DMS79 treated with DMSO at 0.1 percent for 48 hours (cell line): ENCODE measurements at places on chromosomes 7 and 10.

- DNase-seq: no peak
These were observed 75.6 kb downstream of the SLC37A3 start for GRCh38 chr7:140322759-140323158.

GRCh38 chr7:155510975-155511701 is 35.2 kb downstream of the CNPY1 start:
- no peak for DNase-seq

- no peak for DNase-seq
These were observed 3.8 kb upstream of the ANTXRL start for GRCh38 chr10:46282842-46283574.

GRCh38 chr10:43867113-43867512 is 218.4 kb upstream of the ZNF32 start:
- DNase-seq: no peak

DNA sequence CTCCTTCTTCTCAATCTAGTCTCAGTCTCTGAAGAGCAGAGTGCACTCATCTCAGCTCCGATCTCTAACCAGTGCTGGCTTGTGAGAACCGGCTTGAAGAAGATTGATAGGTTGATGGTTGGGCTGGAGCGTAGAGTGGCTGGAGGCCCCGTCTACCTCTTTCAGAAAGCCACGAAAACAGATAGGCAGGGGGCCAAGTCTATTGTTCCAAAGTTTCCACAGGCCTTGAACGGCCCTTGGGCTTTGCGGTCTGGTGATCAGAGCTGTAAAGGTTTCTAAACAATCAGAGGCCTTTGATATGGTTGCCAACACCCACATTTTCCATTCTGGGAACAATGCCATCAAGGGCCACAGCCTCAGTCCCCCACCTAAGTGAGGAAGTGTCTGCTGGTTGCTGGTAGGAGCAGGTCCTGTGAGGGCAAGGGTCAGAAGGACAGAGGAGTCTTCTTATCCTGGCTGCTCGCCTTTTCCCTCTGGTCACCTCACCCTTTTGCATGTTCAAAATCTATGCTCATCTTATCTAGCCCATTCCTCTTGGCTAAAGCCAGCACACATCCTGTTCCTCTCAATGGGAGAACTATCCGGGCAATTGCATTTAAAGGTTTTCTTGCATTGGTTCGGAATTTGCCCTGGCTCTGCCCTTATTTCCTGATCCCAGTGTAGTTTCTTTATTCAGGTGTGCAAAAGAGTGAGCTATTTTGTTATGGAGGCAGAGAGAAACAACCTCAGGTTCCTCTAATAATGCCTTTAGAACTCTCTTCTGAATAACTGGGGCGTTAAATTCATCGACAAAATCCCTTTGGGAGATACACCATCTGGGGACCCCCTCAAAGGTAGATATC is 70.3 kb upstream of the KMT2E start:
- DNase-seq: peak; percentile 99

GRCh38 chr7:143499743-143500348 is 22.2 kb downstream of the TAS2R41 start:
- no peak for DNase-seq

- DNase-seq: no peak
These were observed 35.9 kb downstream of the CCDC3 start for GRCh38 chr10:12965571-12965970.

DNA sequence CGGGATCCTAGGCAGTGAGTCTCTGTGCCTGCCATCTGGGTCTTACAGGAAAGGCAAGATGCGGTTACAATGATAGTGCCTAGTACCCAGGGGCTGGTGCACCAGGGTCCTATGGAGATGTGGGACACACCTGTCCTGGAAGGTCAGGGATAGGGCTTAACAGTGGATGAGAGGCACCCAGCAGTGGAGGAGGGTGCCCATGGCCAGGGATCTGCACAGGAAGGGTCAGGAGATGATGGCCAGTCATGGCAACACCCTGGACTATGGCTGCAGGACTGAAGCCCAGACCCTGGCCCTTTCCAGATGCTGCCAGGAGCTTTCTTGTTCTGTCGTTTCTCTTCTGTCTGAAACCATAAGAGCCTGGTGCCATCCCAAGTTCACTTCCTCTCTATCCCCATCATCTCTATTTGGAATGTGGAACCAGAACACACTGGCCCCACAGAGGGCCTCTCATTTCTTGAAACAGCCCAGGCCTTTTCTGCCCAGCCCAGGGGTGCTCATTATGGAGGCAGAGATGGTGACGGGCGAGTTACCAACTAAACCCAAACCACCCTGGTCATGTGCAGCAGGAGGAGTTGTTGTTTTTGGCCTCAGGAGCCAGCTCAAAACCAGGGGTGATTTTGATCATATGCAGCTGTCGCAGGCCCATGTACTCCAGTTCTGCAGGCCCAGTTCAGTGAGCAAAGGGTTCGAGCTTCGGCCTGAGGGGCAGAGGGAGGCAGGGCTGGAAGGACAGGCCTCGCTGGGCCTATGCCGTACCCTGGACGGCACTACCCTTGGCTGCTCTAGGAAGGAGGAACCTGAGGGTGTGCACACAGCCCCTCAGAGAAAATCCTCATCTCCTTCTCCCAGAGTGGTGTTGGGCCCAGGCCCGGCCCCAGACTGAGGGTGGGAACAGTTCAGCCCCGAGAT is 52.6 kb upstream of the GDF10 start:
- DNase-seq: no peak

DNA sequence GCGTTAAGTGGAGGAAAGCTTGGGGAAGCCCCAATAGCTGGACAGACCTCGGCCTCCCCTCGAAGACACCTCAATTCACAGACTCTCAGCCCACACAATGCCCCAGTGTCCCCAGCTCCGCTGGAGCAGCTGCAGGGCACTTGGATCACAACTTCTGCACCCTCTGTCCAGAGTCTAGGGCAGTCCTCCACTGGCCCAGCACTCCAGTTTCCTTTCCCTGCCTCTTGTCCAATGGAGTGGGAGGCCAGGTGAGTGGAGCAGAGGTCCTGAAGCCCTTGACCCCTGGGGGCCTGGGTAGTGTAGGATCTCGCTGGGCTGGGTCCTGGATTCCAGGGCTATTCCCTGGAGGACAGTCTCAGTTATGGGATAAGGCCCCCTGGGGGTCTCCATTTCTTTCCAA is 11.9 kb downstream of the SFRP5 start:
- DNase-seq: no peak

DNA sequence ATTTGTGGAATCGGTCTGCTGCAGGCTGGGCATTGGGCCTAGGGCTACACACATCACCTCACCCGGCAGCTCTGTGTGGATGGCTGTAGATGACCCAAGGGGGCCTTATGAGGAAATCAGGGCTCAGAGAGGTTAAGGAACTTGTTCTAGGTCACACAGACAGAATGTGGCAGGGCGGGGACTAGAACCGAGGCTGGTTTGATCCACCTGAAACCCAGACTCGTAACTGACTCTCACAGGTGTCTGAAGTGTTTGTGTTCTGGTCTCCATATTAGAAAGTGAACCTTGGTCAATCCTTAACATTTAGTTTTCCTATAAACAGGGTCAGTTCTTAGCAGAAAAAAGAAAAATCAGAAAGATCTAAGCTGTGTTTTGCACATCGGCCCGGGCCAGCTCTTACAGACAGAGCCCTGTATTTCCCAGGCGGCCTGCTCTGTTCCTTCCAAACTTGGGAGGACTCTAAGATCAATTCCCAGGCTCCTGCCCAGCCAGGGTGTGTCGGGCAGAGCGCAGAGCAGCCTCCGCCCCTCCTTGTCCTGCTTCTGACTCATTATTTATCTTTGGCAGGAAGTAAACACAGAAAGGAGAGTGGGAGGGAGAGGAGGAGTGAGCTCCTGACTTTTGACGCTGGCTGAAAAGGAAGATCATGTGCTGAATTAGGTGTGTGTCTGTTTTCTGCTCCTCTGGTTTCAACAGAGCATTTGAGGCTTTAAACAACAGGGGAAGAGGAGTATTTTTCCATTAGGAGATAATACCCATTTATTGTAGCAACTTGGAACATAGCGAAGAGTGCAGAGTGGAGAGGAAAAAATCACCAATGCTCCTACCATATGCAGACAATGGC is 74.1 kb downstream of the TACC2 start:
- peak; percentile 30 for DNase-seq

DNA sequence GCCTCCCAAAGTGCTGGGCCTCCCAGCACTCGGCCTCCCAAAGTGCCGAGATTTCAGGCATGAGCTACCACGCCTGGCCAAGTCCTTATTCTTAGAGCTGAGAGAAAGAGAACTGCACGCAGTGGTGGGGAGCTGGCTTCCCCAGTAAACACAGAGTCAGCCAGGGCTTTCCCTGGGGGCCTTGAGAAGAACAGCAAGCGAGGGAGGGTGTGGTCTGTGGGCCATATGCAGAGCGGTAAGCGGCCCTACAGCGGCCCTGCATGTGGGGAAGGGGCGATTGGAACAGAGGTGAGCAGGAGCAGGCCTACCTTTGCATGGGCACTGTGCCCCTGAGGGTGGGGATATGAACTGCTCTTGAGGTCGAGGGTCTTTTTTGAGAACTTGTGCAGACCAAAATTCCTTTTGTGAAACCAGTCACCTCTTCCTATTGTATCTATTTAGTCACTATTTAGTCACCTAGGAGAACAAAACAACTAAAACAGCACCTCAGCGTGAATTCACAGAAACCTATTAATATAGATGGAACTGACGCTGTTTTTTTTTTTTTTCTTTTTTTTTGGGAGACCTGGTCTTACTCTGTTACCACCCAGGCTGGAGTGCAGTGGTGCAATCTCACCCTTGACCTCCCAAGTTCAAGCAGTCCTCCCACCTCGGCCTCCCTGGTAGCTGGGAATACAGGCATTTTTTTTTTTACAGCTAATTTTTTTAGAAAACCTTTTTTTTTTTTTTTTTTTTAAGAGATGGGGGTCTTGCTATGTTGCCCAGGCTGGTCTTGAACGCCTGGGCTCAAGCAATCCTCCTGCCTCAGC is 36.9 kb upstream of the SH2D4B start:
- no peak for DNase-seq

GRCh38 chr7:12839508-12840153 is 152.2 kb downstream of the ARL4A start:
- DNase-seq: no peak

DNA sequence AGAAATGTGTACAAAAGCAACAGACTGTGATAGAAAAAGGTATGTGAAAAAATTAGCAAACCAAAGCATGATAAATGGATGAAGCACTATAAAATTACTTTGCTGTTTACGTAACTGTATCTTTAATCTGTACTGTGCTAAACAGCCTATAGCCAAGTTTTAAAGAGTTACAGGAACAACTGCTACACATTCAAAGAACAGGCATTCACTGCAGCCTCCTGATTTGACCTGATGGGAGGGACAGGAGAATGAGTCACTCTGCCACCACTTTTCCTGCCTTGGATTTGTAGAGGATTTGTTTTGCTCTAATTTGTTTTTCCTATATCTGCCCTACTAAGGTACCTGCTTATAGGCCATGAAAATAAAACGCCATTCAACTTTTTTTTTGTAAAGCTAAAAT is 116.1 kb downstream of the FANK1 start:
- DNase-seq: no peak

- DNase-seq: no peak
These were observed 49.3 kb upstream of the CYP2C9 start for GRCh38 chr10:94889123-94889522.

GRCh38 chr10:29482591-29483431 is 152.0 kb downstream of the SVIL start:
- no peak for DNase-seq

- no peak for DNase-seq
These were observed 213.4 kb upstream of the CDC14C start for GRCh38 chr7:48710995-48711394.

DNA sequence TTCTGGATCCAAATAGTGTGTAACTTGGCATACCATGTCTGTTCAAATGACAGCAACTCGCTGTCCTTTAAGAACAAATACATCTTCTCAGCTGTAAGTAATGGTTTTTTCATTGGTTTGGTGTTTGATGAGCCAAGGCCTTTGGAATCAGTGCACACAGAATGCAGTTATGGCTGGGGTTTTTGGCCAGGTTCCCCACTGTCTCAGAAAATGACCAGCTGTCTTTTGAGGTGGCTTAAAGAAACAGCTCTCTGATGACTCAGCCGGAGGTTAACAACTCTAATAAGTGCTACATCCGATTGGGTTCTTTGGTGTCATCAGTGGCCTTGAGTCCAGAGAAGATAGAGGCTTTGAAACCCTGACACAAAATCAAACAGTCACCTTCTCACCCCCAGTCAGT is 688.4 kb downstream of the REEP3 start:
- no peak for DNase-seq

DNA sequence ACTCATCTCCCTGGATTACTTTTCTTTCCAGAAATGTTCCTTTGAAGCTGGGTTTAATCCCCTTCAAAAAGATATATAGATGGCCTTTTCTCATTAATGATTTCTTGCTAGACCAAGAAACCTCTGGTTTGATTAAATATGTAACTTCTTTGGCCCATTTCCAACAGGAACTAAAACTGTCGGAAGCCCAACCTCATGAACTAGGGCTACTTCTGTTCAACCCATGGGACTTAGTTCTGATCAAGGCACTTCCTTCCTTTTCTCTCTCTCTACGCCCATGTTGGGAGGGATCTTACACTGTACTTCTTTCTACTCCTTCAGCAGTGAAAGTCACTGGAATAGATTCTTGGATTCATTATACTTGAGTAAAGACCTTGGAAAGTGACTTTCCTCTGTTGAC is 83.6 kb downstream of the TMEM106B start:
- DNase-seq: no peak

DNA sequence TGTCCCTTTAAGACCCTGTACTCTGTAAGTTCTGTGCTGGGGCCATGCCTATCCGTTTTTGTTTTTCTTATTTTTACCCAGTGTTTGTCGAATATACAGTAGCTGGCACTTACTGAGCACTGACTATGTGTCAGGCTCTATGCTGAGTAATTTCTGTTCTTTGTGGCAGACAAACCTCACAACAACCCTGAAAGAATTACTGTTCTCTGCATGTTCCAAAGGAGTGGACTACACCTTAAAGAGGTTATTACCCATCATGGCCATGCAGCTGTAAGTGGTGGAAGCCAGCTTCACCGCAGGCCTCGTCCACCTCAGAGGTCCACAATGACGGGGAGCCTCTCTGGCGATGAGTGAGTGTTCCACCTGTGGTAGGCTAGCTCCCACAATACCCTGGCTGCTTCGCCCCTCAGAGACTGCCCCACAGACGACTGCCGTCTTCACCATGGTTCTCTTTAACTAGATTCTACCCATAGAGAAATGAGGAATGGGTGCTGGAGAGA is 30.1 kb upstream of the RBM20 start:
- no peak for DNase-seq

DNA sequence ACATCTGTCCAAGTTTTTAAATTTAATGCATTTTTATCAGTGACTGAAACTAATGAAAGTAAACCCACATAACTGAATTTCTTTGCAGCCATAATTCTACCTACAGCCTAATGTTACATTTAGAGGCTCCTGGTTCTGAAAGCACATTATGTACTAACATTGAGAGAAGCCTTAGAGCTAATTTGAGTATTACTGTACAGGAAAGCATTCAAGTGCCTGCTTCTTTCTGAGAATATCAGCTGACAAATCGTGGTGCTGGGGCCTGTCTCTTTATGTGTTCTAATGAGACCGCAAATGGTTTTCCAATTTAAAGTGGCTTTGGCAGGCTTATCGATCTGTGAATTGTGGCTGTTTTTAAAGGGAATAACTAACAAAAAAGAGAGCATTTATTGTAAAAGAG is 32.3 kb upstream of the DGKB start:
- no peak for DNase-seq
